ENCODE measurements at places on chromosomes 13 and 19.

DNA sequence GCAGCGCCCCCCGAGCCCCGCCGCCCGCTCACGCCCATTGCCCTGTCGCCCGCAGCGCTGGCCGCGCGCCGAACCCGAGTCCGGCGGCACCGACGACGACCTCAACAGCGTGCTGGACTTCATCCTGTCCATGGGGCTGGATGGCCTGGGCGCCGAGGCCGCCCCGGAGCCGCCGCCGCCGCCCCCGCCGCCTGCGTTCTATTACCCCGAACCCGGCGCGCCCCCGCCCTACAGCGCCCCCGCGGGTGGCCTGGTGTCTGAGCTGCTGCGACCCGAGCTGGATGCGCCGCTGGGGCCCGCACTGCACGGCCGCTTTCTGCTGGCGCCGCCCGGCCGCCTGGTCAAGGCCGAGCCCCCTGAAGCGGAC is 518 bp downstream of the KLF2 start:
- DNase-seq = no peak

GRCh38 chr13:108439556-108439955 is 170.0 kb downstream of the TNFSF13B start:
- DNase-seq = no peak

- DNase-seq = no peak
Observed at GRCh38 chr19:13122980-13123957, 5.2 kb downstream of the NACC1 start.

- no peak for DNase-seq
Observed at GRCh38 chr19:8481616-8482015, 20.8 kb downstream of the PRAM1 start.

DNA sequence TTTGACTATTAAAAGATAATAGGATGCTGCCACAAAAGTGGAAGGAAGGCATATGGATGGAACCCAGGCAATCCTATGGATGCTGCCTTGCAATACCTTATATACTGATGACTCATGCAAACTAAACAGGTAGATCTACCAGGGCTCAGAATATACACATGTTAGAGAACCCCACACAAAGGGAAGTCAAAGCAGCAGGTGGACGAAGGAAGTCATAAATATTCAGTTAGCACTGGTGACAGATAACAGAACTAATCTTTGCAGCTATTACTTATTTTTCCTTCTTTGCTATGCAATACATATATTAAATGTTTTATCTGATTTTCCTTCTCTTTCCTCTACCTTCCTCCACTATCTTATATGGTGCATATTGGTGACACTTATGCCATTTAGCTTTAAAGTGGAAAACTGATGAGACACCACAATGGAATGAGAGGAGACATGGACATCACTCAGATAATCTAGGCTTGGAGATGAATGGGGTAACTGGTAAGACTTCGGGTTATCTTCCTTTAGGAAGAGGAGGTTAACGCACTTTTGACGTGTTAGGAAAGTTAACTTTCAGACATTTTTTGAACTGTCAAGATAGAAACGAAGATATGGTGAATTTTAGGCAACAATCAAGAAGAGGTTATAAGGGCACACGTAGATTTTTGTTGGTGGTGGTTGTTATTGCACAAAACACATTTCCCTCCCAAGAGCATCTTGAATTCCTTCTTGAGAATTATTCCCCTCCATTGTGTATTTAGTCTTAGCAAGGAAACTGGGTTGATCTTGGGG is 39.8 kb upstream of the MBNL2 start:
- no peak for DNase-seq

DNA sequence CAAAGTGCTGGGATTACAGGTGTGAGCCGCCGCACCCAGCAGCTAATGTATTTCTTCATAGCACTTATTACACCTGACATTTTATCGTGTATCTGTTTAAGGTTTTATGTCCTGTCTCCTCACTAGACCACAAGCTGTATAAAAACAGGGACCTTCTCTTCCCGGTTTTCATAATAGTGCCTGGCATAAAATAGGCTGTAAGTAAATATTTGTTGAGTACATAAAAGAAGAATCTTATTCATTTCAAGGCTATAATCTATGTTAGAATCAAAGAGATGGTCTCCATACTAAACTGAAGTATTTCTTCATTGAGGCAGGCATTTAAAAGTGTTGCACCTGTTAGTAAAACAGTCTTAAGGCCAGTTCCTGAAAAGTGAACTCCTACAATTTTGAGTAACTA is 194.0 kb downstream of the SHISA2 start:
- no peak for DNase-seq

DNA sequence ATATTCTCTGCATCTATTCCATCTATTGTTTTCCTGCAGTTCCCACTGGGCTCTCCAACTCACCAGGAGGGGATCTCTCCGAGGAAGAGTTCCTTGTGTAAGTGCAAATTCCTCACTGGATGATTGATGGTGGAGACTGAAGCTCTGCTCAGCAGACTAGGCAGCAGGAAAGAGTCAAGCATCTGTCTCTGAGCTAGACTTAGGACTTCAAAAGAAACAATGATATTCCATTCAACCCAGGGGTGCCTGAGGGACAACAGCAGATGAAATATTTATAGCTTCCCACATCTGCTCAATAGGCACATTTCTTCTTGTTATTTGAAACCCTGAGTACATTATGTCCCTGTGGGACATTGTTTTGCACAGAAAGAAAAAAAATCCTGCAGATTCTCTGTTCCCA is at the start of the genes OR7A5 and OR7C1:
TSS of gene OR7A5 (minus strand) at position 175 of the 400 bp plus-strand sequence. CDS start 6,944 bp downstream, outside the sequence.
TSS of gene OR7C1 (minus strand) at position 175 of the 400 bp plus-strand sequence. CDS start 35,049 bp downstream, outside the sequence.
- no peak for DNase-seq

- DNase-seq = no peak
Observed at GRCh38 chr13:25379011-25379410, 7.2 kb downstream of the ATP8A2 start.

DNA sequence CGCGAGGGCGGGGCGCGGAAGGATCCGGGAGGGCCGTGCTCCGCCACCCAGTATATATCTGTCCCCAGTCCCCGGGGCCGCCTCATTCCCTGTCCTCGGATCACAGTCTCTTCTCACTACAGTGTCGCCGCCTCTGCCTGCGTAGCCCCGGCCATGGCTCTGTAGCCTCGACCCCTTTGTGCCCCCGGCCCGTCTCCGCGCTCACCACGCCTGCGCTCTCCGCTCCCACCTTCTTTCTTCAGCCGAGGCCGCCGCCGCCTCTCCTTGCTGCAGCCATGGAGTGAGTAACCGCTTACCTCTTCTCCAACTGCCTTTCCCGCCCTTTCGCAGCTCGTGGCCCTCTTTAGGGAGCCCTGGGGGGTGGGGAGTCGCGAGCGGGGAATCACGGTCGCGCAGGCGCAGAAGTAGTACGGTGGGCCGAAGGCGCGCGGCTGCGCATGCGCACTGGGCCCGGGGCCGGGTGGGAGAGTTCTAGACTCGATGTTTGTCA is at the start of the genes ATF5 and NUP62:
TSS of gene ATF5 (plus strand) at position 85 of the 490 bp plus-strand sequence. CDS start 1,646 bp downstream, outside the sequence.
TSS of gene NUP62 (minus strand) at position 384 of the 490 bp plus-strand sequence. CDS start 19,697 bp downstream, outside the sequence.
- peak; percentile 63 for DNase-seq

DNA sequence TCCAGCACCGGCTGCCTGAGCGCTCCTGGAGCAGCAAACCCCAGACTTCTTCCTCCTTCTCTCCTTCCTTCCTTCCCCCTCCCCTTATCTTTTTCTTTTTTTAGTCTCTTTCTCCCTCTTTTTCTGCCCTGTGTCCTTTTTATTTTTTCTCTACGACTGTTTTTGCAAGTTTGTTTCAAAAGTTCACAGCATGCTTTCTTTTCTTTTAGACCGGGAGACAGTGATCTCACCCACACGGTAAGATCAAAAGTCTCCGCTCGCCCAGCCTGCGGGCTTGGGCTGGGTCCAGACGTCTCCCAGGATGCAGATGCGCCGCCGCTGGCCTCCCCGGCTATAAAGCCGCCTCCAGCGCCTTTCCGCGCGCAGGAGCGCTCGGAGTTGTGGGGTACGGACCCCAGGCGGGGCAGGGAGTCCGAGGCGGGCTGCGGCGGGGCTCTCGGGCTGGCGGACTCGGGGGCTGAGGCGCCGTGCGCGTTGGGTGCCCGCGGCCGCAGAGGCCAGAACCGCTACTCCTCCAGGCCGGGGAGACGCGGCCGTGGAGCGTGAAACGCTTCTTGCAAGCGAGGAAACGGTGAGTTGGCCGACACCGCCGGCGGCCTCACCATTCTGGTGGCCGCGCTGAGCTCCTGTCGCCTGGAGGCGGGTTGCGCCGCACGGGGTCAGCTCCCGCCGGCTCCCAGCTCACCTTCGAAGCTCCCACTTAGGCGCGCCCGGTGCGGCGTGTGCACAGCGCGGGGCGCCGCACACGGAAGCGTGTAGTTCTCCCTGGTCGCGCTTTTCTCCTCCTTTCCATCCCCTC is 2.0 kb upstream of the TSHZ3 start:
- no peak for DNase-seq

- no peak for DNase-seq
Observed at GRCh38 chr19:22807061-22807835, 23.3 kb upstream of the ZNF99 start.

GRCh38 chr13:33763021-33763420 is 54.9 kb upstream of the RFC3 start:
- DNase-seq = no peak

DNA sequence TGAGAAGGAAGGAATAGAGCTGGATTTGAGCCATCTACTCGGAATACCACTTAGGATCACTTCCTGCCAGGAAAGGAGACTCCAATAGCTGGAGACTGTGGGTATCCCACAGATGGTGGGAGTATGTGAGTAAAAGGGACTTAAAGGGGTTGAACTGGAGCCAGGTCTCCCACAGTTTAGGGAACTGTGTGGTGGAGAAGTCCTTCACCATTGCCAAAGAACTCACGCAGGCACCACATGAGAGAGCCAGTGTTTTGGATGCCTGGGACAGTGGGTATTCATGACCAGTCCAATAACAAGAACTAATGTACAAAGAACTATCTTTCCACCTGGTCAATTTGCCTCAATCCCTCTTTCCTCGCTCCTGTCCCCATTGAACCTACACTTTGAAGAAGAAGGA is 24.4 kb upstream of the MYCBP2 start:
- DNase-seq = no peak

- no peak for DNase-seq
Observed at GRCh38 chr19:46357846-46358583, 11.1 kb downstream of the PPP5C start.

Data from NCI-H2107 (cell line).